ENCODE measurements at places on chromosomes 1 and 21. TPM values are rescaled to one million over a fixed set of nuclear protein-coding genes. Genes with fewer than 3 reads are reported as not detected.

LCE1E gene
- total RNA-seq: not detected

CRYBG2 gene
- 0.03 TPM for total RNA-seq

IFI44 gene
- 23.5 TPM for total RNA-seq

HES5 gene
- total RNA-seq: not detected

RPTN gene
- total RNA-seq: not detected

RNPC3 gene
- 8.4 TPM for total RNA-seq

LHX4 gene
- 4.0 TPM for total RNA-seq

VHLL gene
- total RNA-seq: 0.19 TPM

MIXL1 gene
- total RNA-seq: not detected

PRCC gene
- total RNA-seq: 86.6 TPM

CD247 gene
- 1.4 TPM for total RNA-seq

TXNDC12 gene
- 41.1 TPM for total RNA-seq

C1orf174 gene
- total RNA-seq: 30.7 TPM

TMEM82 gene
- not detected for total RNA-seq

SPATA17 gene
- total RNA-seq: 2.4 TPM

Data from A375 (cell line).